SK-N-SH (cell line): ENCODE measurements at places on chromosomes 5 and 9. TPM values are rescaled to one million over a fixed set of nuclear protein-coding genes. Genes with fewer than 3 reads are reported as not detected.

- H3K36me3 ChIP-seq = no peaks in the 10 kb centered on the region
- no peak overlapping the region for H3K27ac ChIP-seq
- no peaks in the 10 kb centered on the region for H3K27me3 ChIP-seq
- DNase-seq = no peak
- no peak overlapping the region for H3K4me3 ChIP-seq
These were observed 390.9 kb upstream of the DAB2 start for GRCh38 chr5:39815711-39816110.

PCDHB14 gene
- 9.7 and 10.6 TPM in 2 replicates for polyA plus RNA-seq

NTNG2 gene
- 5.1 and 6.1 TPM in 2 replicates for polyA plus RNA-seq

DNA sequence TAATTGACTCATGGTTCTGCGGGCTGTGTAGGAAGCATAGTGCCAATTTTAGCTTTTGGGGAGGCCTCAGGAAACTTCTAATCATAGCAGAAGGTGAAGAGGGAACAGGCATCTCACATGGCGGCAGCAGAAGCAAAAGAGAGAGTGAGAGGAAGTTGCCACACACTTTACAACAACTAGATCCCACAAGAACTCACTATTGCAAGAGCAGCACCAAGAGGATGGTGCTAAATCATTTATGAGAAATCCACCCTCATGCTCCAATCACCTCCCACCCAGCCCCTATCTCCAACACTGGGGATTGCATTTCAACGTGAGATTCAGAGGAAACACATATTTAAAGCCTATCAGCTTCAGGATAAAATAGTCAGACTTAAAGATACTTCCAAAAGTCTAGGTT is 36.1 kb upstream of the LPAR1 start:
- H3K4me1 ChIP-seq = no peaks in the 10 kb centered on the region
- no peaks in the 10 kb centered on the region for H3K27me3 ChIP-seq
- H3K4me3 ChIP-seq = no peak overlapping the region
- no peak overlapping the region for H3K27ac ChIP-seq

ANKDD1B gene
- 0.05 and 0.12 TPM in 2 replicates for polyA plus RNA-seq

DNA sequence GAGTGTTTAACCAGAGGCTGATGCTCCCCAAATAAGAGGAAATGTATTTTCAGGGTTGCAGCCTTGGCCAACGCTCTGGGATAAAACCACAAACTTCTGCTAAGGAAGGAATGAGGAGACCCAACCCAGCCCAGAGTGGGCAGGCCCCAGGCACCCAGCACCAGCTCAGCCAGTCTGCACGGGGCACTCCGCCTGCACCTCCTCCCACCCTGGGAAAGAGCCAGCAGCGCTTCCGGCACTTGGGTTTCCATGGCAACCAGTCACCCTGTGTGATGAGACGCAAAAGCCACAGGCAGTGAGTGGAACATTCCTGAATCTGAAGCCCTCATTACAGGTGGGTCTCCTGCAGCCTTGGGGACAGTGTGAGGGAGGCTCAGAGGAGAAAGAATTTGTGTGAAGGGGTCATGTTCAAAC is 85.2 kb upstream of the ZBTB43 start:
- no peak overlapping the region for H3K4me3 ChIP-seq
- peaks cover 10% of the 10 kb centered on the region; the same call in 1 of the 2 replicates for H3K4me1 ChIP-seq
- no peaks in the 10 kb centered on the region for H3K36me3 ChIP-seq
- no peak overlapping the region for H3K27ac ChIP-seq
- peaks cover 12% of the 10 kb centered on the region for H3K27me3 ChIP-seq
